ENCODE measurements at places on chromosomes 3 and 15.

GRCh38 chr3:114213292-114213626 is 24.1 kb downstream of the ZNF80 start:
- peak; percentile 40 for DNase-seq

DNA sequence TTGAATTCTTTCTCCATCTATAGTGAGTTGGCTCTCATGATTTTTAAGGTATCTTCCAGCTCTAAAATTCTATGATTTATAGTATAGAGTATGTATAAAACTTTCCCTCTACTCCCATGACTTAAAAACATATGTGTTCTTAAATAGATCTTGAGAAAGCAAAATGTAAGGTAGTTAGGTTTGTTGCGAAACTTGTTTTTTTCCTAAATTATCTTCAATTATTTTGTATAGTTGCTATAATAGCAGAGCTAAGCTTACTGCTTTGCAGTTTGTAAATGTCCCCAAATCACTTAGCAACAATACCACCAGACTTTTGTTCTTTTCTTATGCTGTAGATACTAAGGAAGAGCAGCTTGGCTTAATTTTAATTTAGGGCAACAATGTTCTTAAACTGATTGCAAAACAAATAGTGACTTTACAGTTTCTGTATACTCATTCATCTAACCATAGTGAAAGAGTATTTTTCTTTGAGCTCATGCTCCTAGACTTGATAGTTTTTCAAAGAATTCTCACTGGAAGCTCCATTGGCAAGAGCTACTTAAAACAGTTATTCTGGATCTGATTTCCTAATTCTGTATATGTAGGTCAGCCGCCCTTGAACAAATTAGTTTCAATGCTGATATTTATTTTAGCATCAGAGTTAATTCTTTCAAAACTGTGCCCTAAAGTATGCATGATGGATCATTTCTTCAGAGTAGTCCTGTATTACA is 61.2 kb downstream of the LYSMD4 start:
- no peak for DNase-seq

DNA sequence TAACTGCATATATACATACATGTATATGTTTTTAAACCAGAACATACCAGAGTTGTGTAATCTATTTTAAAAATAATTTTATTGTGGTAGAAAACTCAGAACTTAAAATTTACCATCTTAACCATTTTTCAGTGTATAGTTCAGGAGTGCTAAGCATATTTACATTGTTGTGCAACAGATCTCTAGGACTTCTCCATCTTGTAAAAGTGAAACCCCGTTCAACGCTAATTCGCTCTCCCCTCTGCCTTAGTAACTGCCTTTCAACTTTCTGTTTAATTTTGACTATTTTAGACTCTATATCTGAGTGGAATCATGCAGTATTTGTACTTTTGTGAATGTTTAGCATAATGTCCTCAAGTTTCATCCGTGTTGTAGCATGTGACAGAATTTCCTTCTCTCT is 51.8 kb upstream of the SSR3 start:
- DNase-seq = no peak

GRCh38 chr3:25416176-25416575 is 11.9 kb upstream of the RARB start:
- DNase-seq = no peak

DNA sequence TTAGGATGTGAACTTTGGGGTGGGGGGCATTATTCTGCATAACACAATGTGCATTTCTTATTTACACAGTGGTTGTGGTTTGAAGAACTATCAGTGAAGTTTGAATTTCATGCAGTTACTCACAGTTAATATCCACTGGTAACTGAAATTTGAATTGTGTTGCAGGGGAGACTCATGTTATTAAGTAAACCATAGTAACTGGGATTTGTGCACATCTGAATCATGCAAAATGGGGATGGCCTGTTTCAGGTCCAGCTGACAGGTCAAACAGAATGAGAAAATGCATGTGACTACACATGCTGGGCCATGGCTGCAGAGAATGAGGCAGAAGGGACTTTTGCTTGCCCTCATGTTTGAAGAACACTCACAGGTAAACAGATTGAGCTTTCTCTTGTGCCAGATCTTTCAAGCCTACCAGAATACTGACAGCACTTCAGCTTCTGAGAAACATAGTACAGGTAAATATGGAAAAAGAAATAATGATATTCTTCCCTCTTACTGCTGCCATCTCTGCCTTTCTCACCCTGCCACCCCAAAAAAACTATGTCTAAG is 115.0 kb downstream of the POLQ start:
- DNase-seq = no peak

GRCh38 chr15:100265641-100266035 is 76.1 kb downstream of the ADAMTS17 start:
- no peak for DNase-seq

GRCh38 chr15:61003437-61004218 is 225.5 kb downstream of the RORA start:
- DNase-seq = no peak

DNA sequence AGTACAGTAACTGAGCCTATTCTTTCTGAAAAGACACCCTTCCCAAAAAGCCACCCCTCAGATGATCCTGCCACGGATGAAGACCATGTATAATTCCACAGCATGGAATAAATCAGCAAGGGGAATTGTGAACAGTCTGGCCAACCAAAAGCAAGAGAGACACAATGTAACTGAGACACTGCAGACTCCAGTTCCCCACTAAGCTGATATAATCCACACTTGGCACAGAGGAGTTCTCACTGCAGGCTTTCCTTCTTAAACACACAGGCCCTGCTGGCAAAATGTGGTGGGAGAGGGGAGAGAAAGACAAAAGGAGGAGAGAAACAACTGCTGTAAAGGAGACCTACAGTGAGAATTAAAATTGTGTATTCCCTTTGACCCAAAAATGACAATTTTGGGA is 12.7 kb downstream of the GPR156 start:
- no peak for DNase-seq

DNA sequence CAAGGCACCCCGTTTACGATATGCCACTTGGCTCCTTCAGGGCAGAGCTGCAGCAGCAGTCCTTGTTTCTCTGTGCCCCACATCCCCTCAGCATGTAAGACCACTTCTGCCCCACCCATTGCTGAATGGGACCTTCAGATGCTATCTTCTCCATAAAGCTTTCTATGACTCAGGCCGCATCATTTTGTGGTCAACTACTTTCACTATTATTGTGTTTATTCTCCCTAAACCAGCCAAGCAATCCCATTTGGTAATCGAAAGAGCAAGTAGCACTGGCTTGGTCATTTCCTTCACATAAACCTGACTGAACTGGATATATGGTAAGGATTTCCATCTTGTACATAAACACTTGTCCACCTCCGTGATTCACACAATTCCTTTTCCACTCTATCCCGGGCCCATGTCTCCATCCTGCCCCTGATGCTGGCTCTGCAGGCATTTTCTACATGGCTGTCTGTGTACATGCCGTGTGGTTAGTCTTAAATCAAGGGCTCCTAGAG is 25.7 kb downstream of the LIPC start:
- DNase-seq = peak; percentile 75

DNA sequence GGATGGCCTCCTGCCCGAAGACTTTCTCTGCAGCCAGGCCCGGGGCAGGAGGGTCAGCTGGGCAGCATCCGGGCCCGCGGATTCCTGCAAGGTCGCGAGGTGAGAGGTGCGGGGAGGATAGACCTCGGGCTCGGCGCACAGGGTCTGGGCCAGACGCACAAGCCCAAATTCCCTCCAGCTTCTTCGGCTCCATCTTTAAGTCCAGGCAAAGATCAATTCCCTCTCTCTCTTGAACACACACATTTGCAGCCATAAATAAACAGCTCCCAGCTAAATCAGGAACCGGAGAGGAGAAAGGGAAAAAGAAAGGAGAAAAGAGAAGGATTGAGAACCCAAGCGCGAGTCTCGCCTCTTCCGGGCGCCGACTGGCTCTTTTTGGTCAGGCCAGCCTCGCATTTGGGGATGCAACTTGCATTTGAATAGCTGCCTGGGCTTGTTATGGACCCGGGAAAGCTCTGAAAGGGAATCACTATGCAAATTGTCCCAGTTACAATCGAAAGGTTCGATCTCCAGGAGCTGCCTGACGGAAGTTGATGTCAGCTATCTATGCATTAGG is 14.5 kb upstream of the ONECUT1 start:
- no peak for DNase-seq

GRCh38 chr3:183487016-183487415 is 58.6 kb upstream of the MCF2L2 start:
- no peak for DNase-seq

- DNase-seq = no peak
Measured at GRCh38 chr3:71907996-71908395, 123.0 kb upstream of the PROK2 start.

GRCh38 chr3:157107037-157107436 is 52.9 kb downstream of the CCNL1 start:
- no peak for DNase-seq

DNA sequence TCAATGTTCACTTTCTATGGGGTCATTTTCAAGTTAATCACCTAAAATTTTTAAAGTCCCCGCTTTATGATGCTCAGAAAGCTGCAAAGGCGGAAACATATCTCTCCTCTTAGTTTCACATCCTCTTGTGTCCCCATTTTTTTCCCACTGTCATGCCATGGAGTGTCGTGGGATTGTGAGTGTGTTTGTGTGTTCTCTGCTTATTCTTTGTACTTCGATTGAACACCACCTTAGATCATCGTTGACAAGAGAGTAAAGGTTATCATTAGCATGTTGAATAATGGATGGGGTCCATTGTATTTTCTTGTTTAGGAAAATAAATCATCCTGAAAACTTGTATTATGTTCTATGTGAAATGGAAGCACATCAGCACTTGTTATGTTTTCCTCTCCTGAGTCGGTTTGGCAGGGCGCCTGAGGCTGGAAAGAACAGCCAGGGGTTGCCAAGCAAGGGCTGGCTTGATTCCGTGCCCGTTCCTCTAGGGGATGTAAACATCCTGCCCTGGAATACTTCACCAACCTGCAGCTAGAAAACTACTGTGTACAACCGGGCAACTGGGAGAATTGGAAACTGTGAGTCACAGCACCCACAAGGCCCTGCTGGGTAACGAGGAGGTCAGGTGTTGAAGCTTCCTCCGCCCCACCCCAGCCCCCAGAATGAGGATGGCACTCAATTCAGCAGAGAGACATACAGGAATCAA is 67.2 kb downstream of the EIF4E3 start:
- no peak for DNase-seq

DNA sequence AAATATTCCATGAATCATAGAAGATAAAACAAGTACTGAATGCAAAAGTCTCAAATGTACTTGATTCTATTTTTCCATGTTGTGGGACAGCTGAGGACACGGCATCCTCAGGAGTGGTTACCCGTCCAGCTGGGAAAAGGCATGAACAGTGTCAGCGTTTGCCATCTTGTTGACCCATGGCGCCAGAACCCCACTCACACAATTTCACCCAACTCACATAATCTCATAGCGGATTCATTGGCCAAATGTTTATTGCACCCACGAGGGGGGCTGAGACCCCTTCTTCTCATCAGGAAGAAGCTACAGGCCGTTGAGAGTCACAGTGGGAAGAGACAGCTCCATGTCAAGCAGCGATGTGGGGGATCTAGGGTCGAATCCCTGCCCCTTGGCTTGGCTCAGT is 72.9 kb downstream of the OCA2 start:
- DNase-seq = no peak

GRCh38 chr3:45026957-45027356 is 854 bp downstream of the CLEC3B start:
- peak; percentile 22 for DNase-seq

DNA sequence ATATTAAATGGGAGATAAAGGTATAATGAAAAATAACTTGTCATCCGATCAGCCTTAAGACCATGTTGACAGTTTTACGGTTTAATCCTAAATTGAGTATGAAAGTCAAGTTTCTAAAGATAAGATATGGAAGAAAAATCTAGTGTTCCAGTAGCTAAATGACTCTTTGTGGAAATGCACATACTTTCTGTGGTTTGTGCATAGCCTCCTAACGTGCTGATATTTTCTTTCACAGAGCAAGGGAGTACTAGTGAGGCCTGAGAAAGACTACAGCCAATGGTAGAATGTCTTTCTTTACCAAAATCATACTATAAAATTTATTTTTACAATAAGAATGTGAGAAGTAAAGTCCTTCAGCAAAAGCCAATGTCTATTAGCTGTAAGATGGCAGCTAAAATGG is 430.6 kb upstream of the RGMA start:
- DNase-seq = no peak

- peak; percentile 76 for DNase-seq
Measured at GRCh38 chr3:29293421-29293820, 12.6 kb downstream of the RBMS3 start.

- no peak for DNase-seq
Measured at GRCh38 chr3:56321892-56322291, 146.4 kb downstream of the ERC2 start.

GRCh38 chr15:29857221-29857789 is 35.0 kb upstream of the TJP1 start:
- no peak for DNase-seq

DNA sequence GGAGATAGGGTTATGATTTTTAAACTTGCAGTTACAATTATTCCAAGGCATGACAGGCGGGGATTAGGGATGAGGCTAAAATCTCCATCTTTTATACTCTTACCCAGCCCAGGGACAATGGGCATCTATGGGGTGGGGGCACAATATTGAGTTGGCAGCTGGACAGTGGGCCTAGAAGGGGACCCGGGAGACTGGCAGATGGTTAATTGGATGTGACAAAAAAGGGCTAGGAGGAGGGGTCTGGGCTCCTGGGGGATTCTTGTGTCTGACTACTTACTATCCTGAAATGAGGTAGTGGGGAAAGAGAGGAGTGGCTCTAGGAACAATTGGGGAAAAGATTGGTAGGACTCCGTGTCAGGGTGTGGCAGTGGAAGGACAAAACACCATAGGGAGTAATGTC is 53.0 kb upstream of the ROPN1 start:
- DNase-seq = no peak

DNA sequence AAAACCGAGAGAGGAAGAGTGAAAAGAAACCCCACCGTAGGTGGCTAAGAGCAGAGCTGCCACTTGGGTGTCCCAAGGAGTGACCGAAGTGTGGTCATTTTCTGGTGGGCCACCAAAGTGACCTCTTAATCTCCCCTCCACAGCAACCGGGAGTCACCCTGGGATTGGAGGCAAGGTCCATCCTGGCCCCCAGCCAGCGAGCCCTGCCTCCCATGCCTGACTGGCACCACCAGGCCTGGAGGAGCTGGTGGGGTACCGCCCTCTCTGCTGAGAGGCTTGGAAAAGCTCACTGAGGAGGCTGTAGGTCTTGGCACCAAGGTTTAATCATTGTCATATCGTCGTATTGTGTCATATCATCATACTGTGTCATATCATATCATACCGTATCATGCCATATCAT is 74.0 kb upstream of the TRPM1 start:
- no peak for DNase-seq

DNA sequence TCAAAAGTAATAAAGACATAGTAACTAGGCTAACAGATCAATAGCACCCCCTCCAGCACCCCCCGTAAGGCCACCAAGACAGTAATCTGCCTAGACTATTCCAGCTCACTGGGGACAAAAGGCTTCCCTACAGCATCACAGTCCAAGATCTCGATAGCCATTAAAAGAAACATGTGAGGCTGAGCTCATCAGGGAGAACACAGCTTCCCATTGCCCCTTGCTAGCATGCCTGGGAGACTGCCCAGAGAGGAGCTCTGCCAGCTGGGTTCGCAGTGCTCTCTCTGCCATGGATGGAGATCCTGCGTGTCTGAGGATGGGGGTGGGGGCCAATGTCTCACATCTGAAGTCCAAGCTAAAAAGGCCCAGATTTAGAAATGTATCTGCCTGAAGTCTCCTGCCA is 17.8 kb downstream of the LRIG1 start:
- DNase-seq = peak; percentile 64

- DNase-seq = no peak
Measured at GRCh38 chr3:148240351-148240750, 457.4 kb upstream of the AGTR1 start.

GRCh38 chr3:15007681-15008141 is 57.4 kb downstream of the MRPS25 start:
- DNase-seq = peak; percentile 74
